ENCODE measurements at places on chromosomes 16 and 17.

DNA sequence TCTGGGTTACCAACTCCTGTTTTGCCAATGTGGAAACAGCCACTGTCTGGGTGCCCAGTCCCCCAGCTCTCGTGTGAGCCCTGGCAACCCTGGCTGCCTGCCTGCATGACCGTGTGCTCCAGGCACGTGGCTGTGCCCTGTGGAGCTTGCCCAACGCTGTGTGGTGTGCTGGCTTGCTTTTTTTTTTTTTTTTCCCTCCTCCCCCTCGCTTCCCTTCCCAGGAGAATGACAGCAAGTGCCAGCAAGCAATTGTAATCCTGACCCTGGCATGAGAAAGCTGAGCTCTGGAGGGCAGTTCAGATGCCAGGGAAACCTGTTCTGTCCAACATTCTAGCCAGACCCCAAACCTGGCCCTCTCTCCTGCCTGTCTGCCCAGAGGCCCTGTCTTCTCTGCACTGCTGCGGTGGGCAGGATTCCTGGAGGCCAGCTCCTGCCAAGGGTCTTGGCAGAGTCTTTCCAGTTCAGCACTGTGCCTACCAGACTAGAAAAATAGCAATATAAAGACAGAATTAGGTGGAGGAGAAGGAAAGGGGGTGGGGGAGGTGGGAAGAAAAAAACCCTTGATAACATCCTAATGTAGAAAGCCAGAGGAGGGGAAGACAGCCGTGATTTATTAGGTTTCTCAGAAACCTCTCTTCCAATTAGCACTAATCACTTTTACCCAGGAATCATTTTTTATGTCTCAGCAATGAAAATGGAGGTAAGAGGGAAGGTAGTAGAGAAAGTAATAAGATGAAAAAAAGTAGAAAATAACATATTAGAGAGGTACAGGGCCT is 9.0 kb downstream of the HLF start:
- no peak for DNase-seq

DNA sequence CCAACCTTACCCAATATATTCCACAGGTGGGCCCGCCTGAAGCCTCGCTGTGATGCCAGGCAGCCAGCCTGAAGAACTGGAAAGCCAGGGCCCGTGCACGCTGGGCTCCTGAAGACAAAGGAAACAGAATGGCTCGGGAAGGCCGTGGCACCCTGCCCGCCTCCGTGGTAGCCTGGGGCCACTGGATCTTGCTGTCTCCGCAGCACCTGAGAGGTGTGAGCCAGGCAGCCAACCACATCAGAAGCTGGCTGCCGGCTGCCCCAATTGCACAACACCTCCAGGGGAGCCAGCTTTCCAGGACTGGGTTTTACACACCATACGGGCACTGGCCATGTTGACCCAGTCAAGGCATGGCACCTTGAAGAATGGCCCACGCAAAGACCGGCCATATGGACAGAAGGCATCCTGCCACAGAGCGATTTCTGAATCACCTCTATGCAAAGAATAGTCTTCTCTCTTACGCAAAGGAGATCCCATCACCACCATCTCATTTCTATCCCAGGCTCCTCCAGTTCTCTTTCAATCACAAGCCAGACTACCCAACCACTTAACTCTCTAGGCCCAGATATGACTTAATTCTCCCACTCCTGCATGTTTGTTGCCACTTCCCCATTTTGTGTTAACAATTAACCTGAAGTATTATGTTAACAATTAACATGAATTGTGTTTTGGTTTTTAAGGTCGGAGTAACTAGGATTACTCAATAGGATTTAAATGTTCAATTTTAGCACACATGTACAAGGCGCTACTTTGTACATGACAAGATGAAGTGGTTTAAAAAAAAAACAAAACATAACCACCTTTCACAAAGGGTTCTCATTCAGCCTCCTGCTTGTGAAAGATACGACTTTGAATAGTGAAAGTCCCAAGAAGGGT is 32.1 kb downstream of the ZFHX3 start:
- DNase-seq, result no peak

- DNase-seq, result no peak
Measured at GRCh38 chr17:47266782-47267181, 13.2 kb downstream of the ITGB3 start.

GRCh38 chr17:78374631-78375274 is 3.7 kb upstream of the PGS1 start:
- DNase-seq, result no peak

- DNase-seq, result no peak
Measured at GRCh38 chr17:12627177-12627629, 38.5 kb upstream of the MYOCD start.

GRCh38 chr16:67993207-67994039 is 5.9 kb downstream of the DPEP2 start:
- peak; percentile 95 for DNase-seq

GRCh38 chr16:14139872-14140271 is 68.8 kb downstream of the MRTFB start:
- no peak for DNase-seq

- DNase-seq, result no peak
Measured at GRCh38 chr16:57977418-57978069, 6.6 kb upstream of the CNGB1 start.

DNA sequence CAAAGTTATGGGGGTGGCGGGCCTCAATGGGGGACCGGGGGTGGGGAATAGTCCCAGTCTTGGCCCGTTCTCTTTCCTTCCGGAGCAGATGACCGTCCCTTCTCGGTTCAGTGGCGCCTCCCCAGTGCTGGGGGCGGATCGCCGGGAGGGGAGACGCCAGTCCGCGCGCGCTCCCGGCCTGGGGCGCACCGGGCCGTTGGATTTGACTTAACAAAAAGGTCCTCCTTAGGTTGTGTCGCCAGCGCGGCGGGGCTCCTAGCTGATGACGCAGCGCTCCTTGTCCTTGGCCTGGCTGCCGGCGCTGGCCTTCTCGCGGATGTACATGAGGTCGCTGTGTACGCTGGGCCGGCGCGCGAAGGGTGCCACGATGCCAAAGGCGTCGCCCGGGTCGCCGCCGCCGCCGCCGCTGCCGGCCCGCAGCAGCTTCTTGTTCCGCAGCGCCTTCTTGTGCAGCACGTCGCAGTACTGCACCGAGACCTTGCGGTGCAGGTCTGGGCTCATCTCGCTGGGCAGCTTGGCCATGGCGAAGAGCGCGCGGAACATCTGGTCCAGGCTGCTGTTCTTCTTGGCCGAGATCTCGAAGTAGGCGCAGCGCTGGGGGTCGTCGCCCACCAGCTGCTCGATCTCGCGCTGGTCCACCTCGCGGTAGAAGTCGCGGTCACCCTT is 1.2 kb downstream of the RASD1 start:
- peak; percentile 74 for DNase-seq

GRCh38 chr17:39666601-39667261 is 1.5 kb upstream of the PNMT start:
- no peak for DNase-seq

DNA sequence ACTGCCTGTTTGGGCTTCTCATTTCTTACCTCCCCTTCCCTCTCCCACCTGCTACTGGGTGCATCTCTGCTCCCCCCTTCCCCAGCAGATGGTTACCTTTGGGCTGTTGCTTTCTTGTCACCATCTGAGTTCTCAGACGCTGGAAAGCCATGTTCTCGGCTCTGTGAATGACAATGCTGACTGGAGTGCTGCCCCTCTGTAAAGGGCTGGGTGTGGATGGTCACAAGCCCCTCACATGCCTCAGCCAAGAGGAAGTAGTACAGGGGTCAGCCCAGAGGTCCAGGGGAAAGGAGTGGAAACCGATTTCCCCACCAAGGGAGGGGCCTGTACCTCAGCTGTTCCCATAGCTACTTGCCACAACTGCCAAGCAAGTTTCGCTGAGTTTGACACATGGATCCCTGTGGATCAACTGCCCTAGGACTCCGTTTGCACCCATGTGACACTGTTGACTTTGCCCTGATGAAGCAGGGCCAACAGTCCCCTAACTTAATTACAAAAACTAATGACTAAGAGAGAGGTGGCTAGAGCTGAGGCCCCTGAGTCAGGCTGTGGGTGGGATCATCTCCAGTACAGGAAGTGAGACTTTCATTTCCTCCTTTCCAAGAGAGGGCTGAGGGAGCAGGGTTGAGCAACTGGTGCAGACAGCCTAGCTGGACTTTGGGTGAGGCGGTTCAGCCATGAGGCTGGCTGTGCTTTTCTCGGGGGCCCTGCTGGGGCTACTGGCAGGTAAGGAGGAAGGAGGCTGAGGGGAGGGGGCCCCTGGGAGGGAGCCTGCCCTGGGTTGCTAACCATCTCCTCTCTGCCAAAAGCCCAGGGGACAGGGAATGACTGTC is at the start of gene CD68:
TSS of gene CD68 (plus strand) at position 638 of the 833 bp plus-strand sequence. CDS start at position 678, 40 bp downstream.
- peak; percentile 83 for DNase-seq

- no peak for DNase-seq
Measured at GRCh38 chr17:72599891-72600290, 479.1 kb downstream of the SOX9 start.

DNA sequence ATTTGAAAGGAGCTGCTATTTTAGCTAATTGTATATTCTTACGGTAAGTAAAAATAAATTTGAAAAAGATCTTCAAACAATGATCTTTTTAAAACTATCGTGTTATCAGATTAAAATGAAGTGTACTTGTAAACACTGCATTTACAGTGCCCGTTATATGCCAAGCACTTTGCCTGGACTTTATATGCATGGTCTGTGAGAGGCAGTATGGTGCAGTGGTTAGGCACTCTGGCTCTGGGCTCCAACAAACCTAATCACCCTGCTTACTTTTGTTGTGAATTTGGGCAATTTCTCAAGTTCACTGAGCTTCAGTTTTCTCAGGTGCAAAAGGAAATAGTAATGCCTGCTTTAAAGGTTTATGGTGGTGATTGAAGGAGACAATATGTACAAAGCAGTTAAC is 1.4 kb downstream of the PMP22 start:
- no peak for DNase-seq

DNA sequence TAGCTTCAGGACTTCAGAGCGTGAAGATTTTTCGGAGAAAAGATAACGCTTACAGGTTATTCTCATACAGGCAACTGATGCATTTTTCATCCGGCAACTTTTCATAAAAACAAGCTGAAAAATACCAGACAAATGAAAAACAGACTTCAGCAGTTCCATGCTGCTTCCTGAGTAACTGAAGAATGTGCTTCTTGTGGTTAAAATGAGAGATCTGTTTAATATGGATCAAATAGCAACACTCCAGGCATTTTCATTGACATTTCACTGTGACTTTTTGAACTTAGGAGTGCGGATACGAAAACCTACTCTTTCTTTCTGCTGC is 705 bp upstream of the PITPNC1 start:
- no peak for DNase-seq

DNA sequence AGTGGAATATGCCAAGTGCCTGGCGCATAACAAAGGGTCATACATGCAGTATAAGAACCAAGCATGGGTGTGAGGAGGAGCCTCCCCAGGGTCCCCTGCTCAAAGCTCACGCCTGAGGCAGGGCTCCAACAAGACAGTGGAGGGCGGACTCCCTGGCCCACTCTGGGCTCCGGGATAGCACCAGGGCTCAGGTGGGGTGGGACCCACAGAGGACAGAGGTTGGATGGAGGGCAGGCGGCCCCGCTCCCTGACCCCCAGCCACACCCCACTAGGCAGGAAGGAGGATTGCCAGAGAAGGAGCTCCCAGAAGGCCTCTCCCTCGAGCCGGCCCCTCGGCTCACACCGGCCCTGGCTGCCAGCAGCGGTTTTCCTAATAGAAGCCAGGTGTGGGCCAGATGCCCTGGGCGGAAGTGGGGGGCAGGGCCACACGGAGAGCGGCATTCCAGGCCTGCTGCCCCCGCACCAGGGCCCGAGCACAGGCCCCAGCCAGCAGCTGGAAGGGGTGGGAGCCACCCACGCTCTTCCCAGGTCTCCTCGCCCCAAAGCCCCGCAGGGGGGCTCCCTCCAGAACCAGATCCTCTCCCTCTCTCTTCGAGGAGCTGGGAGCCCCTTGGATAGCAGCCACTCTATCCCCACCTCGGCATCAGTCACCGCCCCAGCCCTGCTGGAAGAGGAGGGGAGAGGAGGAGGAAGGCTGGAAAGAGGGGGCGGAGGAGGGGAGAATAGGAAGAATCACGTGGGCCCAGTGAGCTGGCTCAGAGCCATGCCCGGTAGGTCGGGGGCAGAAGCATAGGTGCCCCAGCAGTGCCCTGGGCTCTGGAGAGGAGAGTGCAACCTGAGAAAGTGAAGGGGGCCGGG is 21.0 kb downstream of the VASN start:
- no peak for DNase-seq

- DNase-seq, result no peak
Measured at GRCh38 chr16:2149630-2150417, 1.4 kb downstream of the RAB26 start.

DNA sequence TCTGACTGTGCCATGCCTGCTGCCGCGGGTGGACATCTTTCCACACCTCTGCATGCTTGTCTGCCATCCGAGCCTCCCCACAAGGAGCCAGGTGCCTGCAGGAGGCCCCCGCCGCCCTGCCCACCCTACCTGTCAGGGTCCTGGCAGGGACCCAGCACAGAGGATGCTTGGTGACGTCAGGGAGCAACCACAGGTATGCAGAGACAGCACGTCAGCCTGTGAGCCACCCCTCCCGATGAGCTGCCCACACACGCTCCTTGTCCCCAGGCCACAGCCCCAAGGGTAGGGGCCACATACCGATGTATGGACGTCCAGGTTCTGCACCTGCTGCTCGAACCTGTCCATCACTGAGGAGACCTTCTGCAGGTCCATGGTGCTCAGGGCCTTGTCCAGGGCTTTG is 10.6 kb downstream of the CHMP1A start:
- DNase-seq, result no peak

DNA sequence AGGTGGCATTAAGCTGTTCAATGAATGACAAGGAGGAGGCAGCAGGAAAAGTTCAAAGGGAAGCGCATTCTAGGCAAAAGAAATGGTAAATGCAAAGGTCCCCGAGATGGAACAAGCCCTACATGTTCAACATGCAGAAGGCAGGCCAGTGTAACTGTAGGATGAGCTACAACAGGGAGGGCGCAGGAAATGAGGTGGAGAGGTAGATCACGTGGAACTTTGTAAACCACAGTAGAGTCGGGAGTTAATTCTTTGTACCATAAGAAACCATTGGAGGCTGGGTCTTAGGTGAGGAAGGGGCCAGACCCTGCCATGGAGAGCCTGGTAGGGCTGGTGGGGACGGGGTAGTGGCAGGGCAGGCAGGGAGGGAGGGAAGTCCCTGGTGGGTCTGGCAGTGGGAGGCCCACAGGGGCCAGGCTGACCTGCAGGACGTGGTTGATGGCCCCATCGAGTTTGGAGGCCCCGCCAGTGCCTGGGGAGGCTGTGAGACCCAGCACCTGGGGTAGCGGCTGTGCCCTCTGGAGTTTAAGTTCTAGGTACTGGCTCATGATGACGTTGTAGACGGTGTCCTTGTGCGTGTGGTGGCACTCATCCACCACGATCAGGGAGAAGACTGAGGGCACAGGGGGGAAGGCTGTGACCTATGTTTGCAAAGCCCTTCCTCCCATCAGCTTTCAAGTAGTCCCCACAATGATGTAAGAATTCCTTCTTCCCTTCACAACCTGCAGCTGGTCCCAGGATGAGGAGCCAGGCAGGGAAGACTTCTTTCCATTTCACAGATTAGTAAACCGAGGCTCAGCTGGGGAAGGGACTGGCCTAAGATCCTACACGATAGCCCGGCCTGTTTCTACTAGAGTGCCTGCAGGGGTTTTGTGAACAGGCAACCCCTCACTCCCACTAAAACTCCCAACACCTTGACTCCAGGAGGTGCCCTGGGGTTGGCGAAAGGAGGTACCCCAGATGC is 1.9 kb downstream of the DHX58 start:
- DNase-seq, result peak; percentile 78

- peak; percentile 68 for DNase-seq
Measured at GRCh38 chr17:7440834-7441195, 1.5 kb downstream of the FGF11 start.

- no peak for DNase-seq
Measured at GRCh38 chr16:1832838-1833454, 5.9 kb downstream of the FAHD1 start.

GRCh38 chr17:59825533-59826322 is 67.0 kb downstream of the TUBD1 start:
- peak; percentile 81 for DNase-seq

- no peak for DNase-seq
Measured at GRCh38 chr16:70432723-70433457, 6.0 kb downstream of the ST3GAL2 start.

Data from activated CD4-positive, alpha-beta T cell treated with anti-CD3 and anti-CD28 coated beads, Interleukin-2, amount 10 ng/mL, durations not matched to agents 24 days and 14 days (primary cell).